ENCODE measurements at places on chromosomes 3 and 15.

DNA sequence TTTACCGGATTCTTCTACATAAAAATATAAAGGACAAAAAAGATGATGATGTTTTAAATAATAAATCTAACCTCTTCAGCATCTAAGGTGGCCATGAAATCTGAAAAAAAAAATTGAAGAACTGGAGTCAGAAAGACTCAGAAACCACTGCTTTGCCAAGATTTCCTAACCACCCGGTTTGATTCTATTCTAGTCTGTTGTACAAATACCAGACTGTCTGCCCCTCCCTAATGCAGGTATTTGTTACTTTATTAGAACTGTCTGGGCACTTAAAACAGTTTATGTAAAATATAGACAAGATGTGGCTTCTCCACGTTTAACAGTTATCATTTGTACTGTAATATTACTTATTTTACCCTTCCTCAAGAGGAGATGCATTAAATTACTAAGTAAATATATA, 48.8 kb downstream of the UACA start:
- DNase-seq: no peak

- no peak for DNase-seq
Observed at GRCh38 chr3:131925571-131925970, 109.2 kb downstream of the CPNE4 start.

- no peak for DNase-seq
Observed at GRCh38 chr3:115388811-115389210, 234.5 kb upstream of the GAP43 start.

GRCh38 chr15:39919748-39920509, at the start of gene GPR176:
GPR176 (minus strand) TSS chr15:39920266; CDS start chr15:39920026, 240 bp downstream.
- DNase-seq: peak; percentile 40

DNA sequence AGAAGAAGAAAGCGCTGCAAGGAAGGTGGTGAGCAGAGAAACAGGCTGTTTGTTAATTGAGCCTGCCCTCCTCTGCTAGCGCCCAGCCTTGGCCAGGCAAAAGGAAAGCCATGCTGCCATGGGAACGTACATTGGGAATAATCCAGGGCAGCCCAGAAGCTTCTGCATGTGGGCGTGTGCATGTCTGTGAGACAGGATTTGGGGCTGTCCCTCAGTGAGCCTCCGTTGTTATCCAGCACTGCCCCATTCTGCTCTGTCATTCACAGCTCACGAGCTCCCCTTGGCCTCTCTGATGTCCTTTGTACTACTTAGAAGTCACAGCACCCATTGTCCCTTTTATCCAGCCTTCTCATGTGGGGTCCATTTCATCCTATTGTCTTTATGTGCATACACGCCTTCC, 239.1 kb upstream of the ROPN1 start:
- no peak for DNase-seq

DNA sequence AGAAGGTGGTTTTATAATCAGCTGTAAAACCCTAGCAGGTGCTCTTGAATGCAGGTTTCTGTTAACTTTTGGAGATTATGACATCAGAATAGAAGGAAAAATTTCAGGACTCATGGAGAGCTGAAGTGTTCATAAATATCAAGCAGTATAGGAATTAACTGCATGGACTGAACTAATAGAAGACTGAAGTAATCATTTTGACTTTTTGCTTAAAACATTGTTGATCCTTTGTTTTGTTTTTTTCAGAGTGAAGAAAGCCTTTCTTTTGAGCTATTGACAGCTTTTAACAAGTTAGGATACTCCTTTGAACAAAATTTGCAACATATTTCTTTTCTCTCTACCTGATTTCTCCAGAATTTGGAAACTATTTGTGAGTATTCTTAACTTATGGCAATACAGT, 70.6 kb upstream of the DAZL start:
- no peak for DNase-seq

DNA sequence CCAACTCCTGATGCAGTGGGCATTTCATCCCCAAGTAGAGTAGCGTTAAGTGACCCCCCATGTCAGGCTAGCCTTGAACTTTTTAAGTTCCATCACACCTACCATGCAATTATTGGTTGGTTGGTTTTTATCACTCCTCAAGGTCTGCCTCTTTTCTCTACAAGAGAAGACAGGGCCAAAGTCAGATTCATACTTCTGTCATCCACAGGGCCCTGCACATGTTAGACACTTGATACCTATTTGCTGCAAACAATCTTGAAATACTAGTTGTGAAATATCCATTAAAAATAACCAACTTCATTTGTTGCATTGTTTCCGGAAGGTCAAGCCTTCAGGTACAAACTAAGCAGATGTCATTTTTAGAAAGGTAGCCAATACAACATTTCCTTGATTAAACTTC, 1.2 kb downstream of the CMSS1 start:
- no peak for DNase-seq

DNA sequence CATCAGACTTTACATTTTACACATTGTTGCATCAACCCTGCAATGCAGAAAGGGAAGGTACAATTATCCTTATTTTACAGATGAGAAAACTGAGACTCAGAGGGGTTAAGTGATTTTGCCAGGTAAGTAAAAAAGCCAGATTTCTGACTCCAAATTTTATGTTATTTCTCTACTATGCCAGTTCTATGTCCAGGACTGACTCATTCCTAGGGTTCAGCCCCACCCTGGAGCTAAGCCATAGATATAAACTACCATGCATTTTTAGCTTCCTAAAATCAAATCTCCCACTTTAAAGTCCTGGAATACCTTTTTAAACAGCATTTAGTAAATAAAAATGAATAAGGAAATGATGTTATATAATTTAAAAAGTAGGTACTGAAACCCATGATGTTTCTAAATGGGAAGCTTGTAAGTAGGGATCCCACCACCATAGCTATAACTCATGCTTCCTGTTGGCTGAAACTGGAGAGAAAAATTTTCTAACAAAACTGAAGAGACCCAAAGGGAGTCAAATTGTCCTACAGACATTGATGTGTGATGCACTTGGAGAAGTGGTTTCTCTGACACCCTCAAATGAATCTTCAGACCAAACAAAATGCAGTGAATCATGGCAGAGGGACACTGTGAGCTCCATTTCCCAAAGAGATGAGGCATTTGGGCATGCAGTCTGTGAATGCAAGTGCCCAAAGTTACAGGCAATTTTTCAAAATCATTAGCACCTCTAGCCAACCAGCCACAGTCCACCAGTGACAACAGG, 301.7 kb upstream of the UMPS start:
- no peak for DNase-seq

- DNase-seq: no peak
Observed at GRCh38 chr15:52082197-52083036, 30.2 kb downstream of the BCL2L10 start.

DNA sequence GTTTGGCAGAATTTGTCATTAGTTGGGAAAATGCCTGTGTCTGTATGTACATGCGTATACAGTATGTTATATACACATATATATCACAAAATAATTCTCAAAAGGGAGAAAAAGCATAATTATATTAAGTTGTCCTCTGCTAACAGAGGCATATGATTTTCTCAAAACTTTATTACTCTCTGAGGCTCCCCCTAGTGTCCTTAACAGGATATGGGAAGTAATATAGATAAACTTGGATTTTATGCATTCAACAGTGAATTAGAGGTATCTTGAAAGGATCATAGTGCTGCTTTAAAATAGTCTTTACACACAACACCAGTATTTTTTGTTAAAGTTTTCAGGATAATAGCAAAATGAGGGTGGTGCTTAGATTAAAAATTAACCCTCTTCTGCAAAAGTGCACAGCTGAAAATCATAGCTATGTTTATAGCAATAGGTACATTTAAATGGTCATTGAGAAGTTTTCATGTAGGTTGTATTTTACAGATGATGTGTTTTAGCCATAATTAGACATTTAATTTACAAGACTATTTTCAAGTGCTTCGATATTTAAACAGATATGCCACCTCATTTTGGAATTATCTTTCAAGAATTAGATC, 454.0 kb upstream of the ROBO2 start:
- DNase-seq: no peak

GRCh38 chr15:98899272-98900021, 108.1 kb downstream of the PGPEP1L start:
- no peak for DNase-seq

DNA sequence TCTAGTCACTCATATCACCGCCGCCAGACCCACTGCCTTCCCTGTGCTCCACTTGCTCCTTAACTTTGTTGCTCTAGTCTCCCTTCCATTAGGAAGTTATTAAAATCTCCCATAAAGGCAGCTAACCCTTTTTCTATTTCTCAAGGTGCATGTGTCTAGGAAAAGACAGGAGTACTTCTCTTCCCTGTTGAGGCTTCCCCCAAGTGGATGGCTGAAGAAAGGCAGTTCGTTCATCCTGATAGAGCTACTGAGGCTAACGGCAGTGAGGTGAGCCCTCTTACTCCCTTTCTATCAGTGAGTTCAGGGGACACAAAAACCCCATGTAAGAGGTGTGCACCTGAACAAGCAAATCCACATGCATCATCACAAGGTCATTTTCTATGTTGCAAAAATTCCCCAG, 397.8 kb downstream of the IGSF11 start:
- DNase-seq: no peak

- no peak for DNase-seq
Observed at GRCh38 chr3:160106905-160107861, 118.0 kb upstream of the C3orf80 start.

- no peak for DNase-seq
Observed at GRCh38 chr15:36784098-36784670, 204.8 kb downstream of the CDIN1 start.

DNA sequence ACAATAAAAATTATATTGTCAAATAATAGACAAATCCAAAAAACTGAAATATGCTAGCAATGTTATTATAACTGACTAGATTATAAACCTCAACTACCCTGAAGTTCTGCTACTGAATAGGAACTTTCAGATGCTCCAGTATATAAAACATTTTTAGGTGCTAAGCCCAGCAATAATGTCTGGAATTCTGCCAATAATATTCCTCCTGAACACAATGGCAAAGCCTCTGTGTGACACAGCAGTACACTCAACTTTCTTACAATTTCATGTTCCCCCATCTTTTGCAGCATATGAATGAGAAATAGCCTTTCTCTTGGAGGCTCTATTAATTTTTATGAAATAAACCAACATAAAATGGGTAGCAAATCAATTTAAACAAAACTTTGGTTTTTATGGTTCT, 29.5 kb downstream of the ATOSA start:
- DNase-seq: no peak

- peak; percentile 36 for DNase-seq
Observed at GRCh38 chr3:134600685-134601463, 49.9 kb downstream of the KY start.

DNA sequence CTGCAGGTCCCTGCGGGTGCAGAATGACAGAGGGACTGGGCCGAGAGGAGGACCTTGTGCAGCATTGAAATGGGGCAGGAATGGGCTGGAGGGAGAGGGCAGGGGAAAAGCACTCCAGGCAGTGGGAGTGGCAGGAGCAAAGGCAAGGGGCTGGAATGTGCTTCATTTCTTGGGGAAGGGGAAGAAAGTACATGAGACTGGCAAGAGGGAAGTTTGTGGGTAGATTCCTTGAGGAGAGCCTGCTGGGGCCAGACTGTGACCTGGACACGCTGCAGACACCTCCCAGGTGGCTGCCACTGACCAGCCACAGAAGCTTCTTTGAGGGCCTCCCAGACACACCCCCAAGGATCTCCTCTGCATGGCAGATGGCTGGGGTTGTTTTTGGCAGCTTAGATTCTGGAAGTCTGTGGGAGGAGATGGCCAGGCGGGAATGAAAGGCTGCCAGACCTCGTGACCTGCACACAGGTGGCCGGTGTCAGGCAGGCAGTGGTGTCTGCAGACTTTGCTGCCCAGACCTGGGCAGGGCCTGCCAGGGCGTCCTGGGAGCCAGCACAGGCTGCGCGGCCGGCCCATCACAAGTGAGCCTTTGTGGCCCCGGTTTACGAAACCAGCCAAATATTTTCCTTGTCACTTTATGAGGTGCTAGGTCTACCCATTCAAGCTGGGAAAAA, 53.1 kb downstream of the SPSB4 start:
- DNase-seq: no peak

DNA sequence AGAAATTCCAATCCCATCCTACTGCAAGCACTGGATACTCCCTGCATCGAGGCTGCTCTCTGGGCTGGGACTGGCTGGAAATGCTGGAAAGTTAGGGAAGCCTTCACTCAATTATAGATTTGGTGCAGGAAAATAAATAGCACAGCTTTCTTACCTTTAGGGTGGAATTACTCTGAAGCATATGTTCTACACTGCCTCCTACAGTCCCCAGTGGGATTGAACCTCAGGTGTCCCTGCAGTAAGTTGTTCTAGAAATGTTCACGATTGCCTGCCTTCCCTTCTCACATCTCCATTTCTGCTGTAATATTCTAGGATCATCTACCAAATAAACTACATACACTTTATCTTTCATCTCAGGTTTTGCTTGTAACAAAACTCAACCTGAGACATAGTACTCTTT, 536.7 kb upstream of the LMCD1 start:
- DNase-seq: no peak

DNA sequence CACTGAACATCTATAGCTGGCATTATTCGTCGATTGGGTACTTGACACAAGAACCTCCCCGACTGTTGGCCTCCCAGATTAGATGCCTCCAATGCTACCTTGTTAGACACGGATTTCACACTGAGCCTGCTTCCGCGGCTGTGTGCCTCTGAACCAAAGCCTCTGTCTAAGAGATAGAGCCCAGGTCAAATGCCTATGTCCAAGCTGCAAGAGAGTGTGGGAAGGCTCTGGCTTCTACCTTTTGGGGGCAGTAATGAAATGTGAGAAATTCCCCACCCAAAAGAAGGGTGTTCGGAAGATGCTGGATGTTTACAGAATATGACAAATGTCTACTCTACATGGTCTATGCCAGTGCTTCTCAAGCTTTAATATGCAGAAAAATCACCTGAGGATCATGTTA, 2.0 kb upstream of the RPUSD2 start:
- DNase-seq: peak; percentile 16

DNA sequence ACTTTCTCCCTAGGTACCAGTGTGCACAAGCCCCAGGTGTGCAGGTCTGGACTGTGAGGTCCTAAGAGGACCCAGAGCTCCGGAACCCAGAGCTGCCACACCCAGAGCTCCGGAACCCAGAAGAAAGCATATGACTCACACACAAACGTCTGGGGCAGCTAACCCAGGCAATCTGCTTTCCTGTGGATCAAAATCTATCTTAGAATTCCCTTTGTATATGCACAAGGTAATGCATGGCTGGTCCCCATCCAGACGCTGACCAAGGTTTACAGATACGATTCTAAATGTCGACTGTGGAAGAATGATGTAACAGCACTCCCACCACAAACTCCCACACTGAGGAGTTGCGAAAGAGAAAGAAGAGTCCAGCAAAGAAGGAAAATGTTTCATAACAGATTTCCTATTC, 15.7 kb downstream of the KCNMB2 start:
- no peak for DNase-seq

DNA sequence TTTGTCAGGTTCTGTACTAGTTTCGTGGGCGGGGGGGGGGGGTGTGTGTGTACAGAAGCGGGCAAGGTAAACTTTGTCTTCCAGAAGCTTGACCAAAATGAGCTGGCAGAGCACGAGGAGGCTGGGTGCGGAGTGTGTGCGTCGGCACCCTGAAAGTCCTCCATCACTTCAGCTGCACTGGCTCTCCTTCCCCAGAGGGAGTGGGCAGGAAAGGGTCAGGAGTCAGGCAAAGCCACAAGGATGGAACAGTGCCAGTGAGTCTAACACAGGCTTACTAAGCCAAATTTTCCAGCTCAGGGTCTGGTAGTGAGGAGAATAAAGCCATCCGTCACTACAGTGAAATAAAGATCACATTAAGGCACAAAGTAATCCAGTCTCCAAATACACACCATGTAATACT, 11.9 kb upstream of the SH3GL3 start:
- DNase-seq: no peak
